ENCODE measurements at places on chromosomes 16 and 17.

DNA sequence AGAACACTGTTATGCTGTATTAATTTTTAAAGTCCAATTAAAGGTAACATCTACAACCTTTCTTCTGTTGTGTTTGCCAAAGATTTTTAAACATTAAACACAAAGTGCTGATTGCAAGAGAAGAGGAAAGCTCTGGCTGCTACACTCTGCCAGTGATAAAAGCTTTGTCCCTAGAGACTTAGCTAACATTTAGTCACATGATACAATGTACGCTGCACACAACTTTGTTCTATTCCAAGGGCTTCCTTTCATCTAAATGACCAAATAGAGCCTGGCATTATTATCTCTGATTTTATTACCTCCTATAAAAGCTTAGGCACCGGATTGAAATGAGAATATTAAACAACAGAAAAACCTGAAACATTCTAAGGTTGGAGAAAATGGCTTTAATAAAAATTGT, 388.7 kb upstream of the PMFBP1 start:
- H3K36me3 ChIP-seq = no peaks in the 10 kb centered on the region
- H3K4me1 ChIP-seq = no peaks in the 10 kb centered on the region
- DNase-seq = no peak
- no peak overlapping the region for H3K27ac ChIP-seq
- no peaks in the 10 kb centered on the region for H3K27me3 ChIP-seq
- no peak overlapping the region for H3K4me3 ChIP-seq

- peak overlapping the region; percentile 53 for H3K27ac ChIP-seq
- peak; percentile 38 for DNase-seq
- peaks cover 2% of the 10 kb centered on the region for H3K36me3 ChIP-seq
- H3K4me1 ChIP-seq = peaks cover 13% of the 10 kb centered on the region
- no peaks in the 10 kb centered on the region for H3K27me3 ChIP-seq
Measured at GRCh38 chr16:19005561-19006445, 22.1 kb downstream of the TMC7 start.

DNA sequence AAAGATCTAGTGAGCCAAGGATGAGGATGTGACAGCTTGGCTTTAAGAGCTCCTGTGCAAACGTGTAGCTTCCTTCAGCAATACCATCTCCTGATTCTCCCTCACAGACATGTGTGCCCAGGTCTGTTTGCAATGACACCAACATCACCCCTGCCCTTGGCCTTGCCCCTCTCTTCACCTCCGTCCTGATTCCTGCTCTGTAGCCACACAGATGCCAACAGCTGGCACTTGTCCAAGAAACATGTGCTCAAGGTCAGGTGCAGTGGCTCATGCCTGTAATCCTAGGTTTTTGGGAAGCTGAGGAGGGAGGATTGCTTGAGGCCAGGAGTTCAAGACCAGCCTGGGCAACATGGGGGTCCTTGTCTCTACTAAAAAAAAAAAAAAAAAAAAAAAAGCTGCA, 103.8 kb upstream of the CRHR1 start:
- no peaks in the 10 kb centered on the region for H3K27me3 ChIP-seq
- DNase-seq = no peak
- no peak overlapping the region for H3K4me3 ChIP-seq
- no peak overlapping the region for H3K27ac ChIP-seq
- no peaks in the 10 kb centered on the region for H3K36me3 ChIP-seq

GRCh38 chr16:29761882-29762281, 16.1 kb upstream of the C16orf54 start:
- H3K27me3 ChIP-seq = no peaks in the 10 kb centered on the region
- no peaks in the 10 kb centered on the region for H3K36me3 ChIP-seq
- no peak for DNase-seq
- H3K4me3 ChIP-seq = no peak overlapping the region
- H3K27ac ChIP-seq = no peak overlapping the region
- H3K4me1 ChIP-seq = no peaks in the 10 kb centered on the region

- DNase-seq = no peak
- H3K27ac ChIP-seq = no peak overlapping the region
- no peak overlapping the region for H3K4me3 ChIP-seq
- peaks cover 5% of the 10 kb centered on the region for H3K4me1 ChIP-seq
Measured at GRCh38 chr16:12403746-12404658, 399.7 kb downstream of the CPPED1 start.

DNA sequence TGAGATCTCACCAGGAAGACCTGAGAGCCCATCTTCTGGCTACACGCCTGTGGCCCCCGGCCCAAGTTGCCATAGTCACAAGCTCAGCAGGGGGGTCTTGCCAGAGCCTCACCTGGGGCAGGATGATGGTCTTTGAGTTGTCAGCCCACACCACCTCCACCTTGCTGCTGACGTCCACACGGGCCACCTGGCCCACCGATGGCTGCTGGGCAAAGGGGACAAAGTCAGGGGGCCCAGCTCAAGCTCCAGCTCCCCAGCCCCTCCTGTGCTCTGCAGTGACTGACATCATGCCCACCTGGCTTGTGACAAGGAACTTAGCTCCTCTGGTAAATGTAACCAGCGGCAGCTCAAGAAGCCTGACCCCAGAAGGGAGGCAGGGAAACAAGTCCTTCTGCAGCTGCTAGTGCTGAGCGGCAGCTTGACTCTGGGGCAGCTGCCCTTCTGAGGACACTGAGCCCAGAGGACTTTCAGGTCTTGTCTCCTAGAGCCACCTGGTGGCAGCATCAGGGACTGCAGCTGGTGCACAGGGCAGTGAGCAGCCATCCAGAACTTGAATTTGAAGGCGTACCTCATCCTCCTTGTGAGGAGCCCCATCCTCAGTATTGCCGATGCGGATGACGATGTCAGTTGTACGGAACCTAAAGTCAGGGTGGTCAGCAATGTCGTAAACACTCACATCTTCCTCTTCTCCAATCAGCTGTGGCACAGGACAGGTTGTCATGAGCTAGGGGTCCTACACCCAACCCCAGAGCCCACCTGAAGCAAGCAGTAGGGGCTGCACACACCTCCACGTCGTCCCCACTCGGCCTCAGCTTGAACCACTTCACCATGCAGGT, 13.5 kb downstream of the SPHK1 start:
- peaks cover 96% of the 10 kb centered on the region for H3K36me3 ChIP-seq
- no peak overlapping the region for H3K27ac ChIP-seq
- no peak overlapping the region for H3K4me3 ChIP-seq
- H3K27me3 ChIP-seq = no peaks in the 10 kb centered on the region
- peaks cover 5% of the 10 kb centered on the region for H3K4me1 ChIP-seq
- peak; percentile 76 for DNase-seq

DNA sequence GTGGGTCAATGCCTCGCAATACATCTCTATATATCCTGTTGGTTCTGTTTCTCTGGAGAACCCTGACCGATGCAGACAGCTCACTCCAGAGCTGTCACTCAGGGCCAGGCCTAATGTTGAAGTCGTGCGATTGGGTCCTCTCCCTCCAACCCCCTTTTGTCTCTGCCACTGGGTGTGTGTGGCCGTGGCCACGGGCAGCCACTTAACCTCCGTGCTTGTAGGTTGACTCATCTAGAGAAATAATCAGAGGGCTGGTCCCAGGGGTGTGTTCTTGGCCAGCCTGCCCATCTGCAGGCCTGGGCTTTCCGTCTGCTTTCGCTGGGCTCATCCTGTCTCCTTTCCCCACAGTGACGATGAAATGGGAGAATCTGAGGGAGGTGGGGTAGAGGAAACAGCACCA, 7.4 kb downstream of the ADAD2 start:
- no peak overlapping the region for H3K27ac ChIP-seq
- no peak overlapping the region for H3K4me3 ChIP-seq
- DNase-seq = no peak
- H3K36me3 ChIP-seq = peaks cover 2% of the 10 kb centered on the region
- H3K27me3 ChIP-seq = no peaks in the 10 kb centered on the region

GRCh38 chr17:81509207-81509971, 3.2 kb downstream of the ACTG1 start:
- H3K4me1 ChIP-seq = peaks cover 31% of the 10 kb centered on the region
- peak overlapping the region; percentile 86 for H3K4me3 ChIP-seq
- DNase-seq = no peak
- H3K27ac ChIP-seq = peak overlapping the region; percentile 29
- H3K27me3 ChIP-seq = no peaks in the 10 kb centered on the region
- H3K36me3 ChIP-seq = peaks cover 41% of the 10 kb centered on the region

GRCh38 chr16:89027281-89027680, 50.3 kb upstream of the CBFA2T3 start:
- H3K27ac ChIP-seq = no peak overlapping the region
- no peaks in the 10 kb centered on the region for H3K27me3 ChIP-seq
- H3K4me1 ChIP-seq = peaks cover 7% of the 10 kb centered on the region
- no peak overlapping the region for H3K4me3 ChIP-seq
- no peak for DNase-seq
- H3K36me3 ChIP-seq = no peaks in the 10 kb centered on the region

- no peak overlapping the region for H3K27ac ChIP-seq
- no peaks in the 10 kb centered on the region for H3K27me3 ChIP-seq
- H3K36me3 ChIP-seq = no peaks in the 10 kb centered on the region
- no peak for DNase-seq
- H3K4me3 ChIP-seq = no peak overlapping the region
- H3K4me1 ChIP-seq = peaks cover 18% of the 10 kb centered on the region
Measured at GRCh38 chr17:55282379-55282702, 17.6 kb downstream of the HLF start.

GRCh38 chr16:84732674-84733352, 33.0 kb downstream of the USP10 start:
- peaks cover 10% of the 10 kb centered on the region for H3K4me1 ChIP-seq
- DNase-seq = no peak
- H3K27me3 ChIP-seq = no peaks in the 10 kb centered on the region
- peaks cover 9% of the 10 kb centered on the region for H3K36me3 ChIP-seq
- H3K27ac ChIP-seq = no peak overlapping the region

- no peak overlapping the region for H3K4me3 ChIP-seq
- no peak for DNase-seq
- no peak overlapping the region for H3K27ac ChIP-seq
- H3K27me3 ChIP-seq = no peaks in the 10 kb centered on the region
Measured at GRCh38 chr17:18866866-18867813, 9.2 kb downstream of the PRPSAP2 start.

DNA sequence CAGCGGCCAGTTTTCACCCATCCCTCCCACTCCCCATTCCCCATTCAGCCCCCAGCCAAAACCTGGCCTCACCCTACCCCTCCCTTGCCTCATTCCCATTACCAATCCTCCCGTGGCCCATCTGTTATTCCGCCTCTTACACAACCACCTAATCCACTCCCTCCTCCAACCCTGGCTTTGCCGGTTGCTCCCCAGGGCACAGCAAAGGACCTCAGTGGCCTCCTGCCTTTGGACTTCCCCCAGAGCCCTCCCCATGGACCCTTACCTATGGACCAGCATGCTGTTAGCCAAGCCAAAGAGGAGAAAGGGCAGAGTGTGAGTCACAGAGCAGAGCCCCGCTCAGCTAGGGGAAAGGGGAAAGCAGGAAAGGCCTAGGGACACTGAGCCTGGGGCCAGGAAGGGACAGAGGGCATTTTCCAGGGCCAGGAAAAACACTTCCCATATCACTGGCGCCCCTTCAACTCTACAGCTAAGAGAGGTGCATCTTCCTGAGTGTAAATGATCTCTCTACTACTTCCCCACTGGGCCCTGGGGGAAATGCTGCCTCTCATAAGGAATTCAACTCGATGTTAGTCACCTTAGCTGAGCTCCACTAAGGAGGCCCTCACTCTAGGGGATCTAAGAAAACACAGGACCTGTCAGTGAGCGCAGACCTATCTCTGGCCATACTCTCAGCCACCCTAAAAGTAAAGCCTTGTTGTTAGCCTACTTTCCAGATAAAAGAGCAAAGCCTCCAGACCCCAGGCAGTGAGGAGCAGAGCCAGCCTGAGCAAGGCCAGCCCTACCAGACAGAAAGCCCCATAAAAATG, 10.6 kb downstream of the PEMT start:
- DNase-seq = no peak
- H3K27ac ChIP-seq = no peak overlapping the region
- peaks cover 25% of the 10 kb centered on the region for H3K36me3 ChIP-seq
- H3K4me1 ChIP-seq = peaks cover 3% of the 10 kb centered on the region
- no peaks in the 10 kb centered on the region for H3K27me3 ChIP-seq

- no peaks in the 10 kb centered on the region for H3K27me3 ChIP-seq
- no peak for DNase-seq
- no peak overlapping the region for H3K4me3 ChIP-seq
Measured at GRCh38 chr17:10550014-10550413, 556 bp upstream of the MYH2 start.

- no peak overlapping the region for H3K4me3 ChIP-seq
- no peaks in the 10 kb centered on the region for H3K27me3 ChIP-seq
- no peak for DNase-seq
- no peaks in the 10 kb centered on the region for H3K36me3 ChIP-seq
- no peak overlapping the region for H3K27ac ChIP-seq
Measured at GRCh38 chr17:74089869-74090464, 113.5 kb upstream of the RPL38 start.

DNA sequence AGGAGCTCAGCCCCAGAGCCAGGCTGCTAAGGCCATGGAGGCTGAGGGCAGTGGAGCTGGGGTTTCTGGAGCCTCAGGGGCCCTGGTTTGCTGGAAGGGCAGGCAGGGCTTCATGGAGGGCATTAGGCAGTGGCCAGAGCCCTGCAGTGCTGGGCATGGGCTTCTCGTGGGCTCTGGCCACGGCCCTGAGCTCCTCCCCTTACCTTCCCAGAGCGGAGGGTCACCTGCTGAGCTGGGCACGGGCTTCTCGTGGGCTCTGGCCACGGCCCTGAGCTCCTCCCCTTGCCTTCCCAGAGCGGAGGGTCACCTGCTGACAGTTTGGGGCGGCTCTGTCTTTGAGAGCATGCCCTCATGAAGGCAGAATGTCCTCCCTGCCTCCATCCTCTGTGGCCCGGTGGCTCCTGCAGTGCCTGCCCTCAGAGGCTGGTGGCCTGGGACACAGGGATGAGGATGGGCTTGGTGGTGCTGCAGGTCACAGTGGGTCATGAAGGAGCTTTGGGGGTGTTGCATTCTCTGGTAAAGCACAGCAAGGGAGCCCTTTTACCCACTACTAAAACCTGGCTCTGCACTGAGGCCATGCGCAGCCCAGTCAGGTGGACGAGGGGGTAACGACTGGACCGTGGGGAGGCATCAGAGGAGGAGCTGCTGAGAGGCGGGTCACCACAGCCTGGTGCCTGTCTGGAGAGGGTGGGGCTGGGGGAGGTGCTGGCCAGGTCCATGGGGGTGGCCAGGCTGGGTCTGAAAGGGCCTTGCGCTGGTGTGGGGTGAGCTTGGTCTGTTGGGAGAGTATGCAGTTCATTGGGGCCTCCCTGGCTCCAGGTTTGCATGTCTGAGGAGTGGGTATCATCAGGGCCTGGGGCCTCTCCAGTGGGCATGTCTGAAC, 2.9 kb upstream of the RNPS1 start:
- H3K4me3 ChIP-seq = no peak overlapping the region
- no peak overlapping the region for H3K27ac ChIP-seq
- no peaks in the 10 kb centered on the region for H3K27me3 ChIP-seq
- H3K36me3 ChIP-seq = peaks cover 57% of the 10 kb centered on the region
- DNase-seq = no peak
- peaks cover 49% of the 10 kb centered on the region for H3K4me1 ChIP-seq

- DNase-seq = no peak
- peak overlapping the region; percentile 8 for H3K27ac ChIP-seq
- peaks cover 53% of the 10 kb centered on the region for H3K4me1 ChIP-seq
- no peak overlapping the region for H3K4me3 ChIP-seq
Measured at GRCh38 chr17:62675701-62676100, 48.2 kb downstream of the MRC2 start.

GRCh38 chr16:82470016-82470415, 156.8 kb upstream of the CDH13 start:
- H3K36me3 ChIP-seq = no peaks in the 10 kb centered on the region
- H3K4me1 ChIP-seq = peaks cover 16% of the 10 kb centered on the region
- DNase-seq = peak; percentile 41
